ENCODE measurements at places on chromosomes 3 and 15. TPM values are rescaled to one million over a fixed set of nuclear protein-coding genes. Genes with fewer than 3 reads are reported as not detected.

MIX23 gene
- 57.7 TPM for total RNA-seq

PLSCR5 gene
- not detected for total RNA-seq

CKMT1B gene
- 4.8 TPM for total RNA-seq

GATA2 gene
- 5.5 TPM for total RNA-seq

UPK1B gene
- total RNA-seq = 12.8 TPM

ST8SIA2 gene
- total RNA-seq = 0.57 TPM

TTC23 gene
- 11.2 TPM for total RNA-seq

SLC24A5 gene
- not detected for total RNA-seq

GPR160 gene
- 1.0 TPM for total RNA-seq

PPP2R3A gene
- total RNA-seq = 3.2 TPM

LIPH gene
- 7.2 TPM for total RNA-seq

ABCF3 gene
- 32.6 TPM for total RNA-seq

MKRN3 gene
- 2.8 TPM for total RNA-seq

ZNF717 gene
- 3.0 TPM for total RNA-seq

MYZAP gene
- total RNA-seq = 0.51 TPM

RHOV gene
- 5.3 TPM for total RNA-seq

ARHGAP31 gene
- total RNA-seq = 2.0 TPM

CHRM5 gene
- total RNA-seq = 0.05 TPM

SLC27A2 gene
- total RNA-seq = 24.3 TPM

APOD gene
- total RNA-seq = 0.51 TPM

PDCD10 gene
- total RNA-seq = 57.3 TPM

LRRN1 gene
- not detected for total RNA-seq

PHC3 gene
- 11.5 TPM for total RNA-seq

CHST13 gene
- 1.0 TPM for total RNA-seq

Data from A549 treated with DMSO at 1 μM for 4 hours (cell line).